Esophagus muscularis mucosa (tissue), 4 donors: ENCODE measurements at places on chromosomes 13 and 19.

DNA sequence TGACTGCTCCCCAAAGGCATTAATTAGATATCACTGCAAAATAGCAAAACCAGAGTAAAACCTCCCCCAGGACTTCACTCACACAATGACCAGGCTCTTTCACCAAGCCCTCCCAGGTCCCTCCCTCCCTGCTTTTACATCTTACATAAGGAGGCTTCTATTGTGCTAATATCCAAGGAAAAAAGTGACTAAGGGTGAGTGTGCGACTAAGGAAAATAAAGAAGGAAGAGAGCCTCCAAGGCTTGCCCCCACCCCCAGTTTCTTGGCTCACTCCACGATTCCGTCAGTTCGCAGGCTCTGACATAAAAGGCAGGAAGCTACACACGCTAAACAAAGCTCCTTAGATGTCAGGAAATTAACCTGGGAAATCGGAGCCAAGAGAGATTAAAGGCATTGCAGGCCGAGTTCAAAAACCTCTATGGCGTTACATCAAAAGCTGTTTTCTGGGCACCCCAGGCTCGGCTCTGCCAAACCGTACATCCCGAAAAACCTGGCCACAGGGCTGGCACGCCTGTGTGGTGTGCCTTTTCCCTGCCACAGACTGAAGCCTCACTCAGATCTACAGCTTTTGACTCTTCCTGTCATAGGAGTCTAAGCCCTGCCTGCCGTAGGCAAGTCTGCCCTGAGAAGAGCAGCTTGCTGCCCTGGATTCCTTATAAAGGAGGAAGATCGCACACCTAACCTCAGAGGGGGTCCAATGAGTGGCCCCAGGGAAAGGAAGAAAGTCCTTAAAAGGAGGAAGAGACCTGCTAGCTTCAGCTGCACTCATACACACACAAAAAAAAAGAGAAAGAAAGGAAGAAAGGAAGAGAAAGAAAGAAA is 67.0 kb upstream of the SERP2 start:
- DNase-seq = no peak

- no peak for DNase-seq
Observed at GRCh38 chr13:73520566-73521289, 461.9 kb downstream of the KLF5 start.

DNA sequence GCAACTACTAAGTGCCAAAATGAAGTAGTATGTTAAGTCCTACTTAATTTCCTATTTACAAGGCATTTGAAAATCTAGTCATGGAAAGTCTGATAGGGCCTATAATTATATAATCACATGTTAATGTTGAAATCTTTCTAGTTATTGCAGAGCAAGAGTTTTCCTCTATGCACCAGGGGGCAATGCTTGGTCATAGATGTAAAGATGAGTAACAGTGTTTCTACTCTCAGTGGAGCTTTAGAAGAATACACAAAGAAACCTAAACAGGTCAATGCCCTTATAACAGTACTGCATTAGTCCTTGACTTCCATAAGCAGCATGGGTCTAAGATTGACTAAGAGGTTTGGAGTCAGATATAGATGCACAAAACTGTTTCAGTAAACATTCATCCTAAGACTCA is 218.7 kb downstream of the KCTD12 start:
- no peak for DNase-seq

- DNase-seq = no peak
Observed at GRCh38 chr19:18790566-18791314, at the start of gene COMP. Gene COMP (minus strand): TSS chr19:18791305. CDS start chr19:18791269, 36 bp downstream.

GRCh38 chr19:51571599-51571998 is 516 bp downstream of the ZNF175 start:
- no peak for DNase-seq

DNA sequence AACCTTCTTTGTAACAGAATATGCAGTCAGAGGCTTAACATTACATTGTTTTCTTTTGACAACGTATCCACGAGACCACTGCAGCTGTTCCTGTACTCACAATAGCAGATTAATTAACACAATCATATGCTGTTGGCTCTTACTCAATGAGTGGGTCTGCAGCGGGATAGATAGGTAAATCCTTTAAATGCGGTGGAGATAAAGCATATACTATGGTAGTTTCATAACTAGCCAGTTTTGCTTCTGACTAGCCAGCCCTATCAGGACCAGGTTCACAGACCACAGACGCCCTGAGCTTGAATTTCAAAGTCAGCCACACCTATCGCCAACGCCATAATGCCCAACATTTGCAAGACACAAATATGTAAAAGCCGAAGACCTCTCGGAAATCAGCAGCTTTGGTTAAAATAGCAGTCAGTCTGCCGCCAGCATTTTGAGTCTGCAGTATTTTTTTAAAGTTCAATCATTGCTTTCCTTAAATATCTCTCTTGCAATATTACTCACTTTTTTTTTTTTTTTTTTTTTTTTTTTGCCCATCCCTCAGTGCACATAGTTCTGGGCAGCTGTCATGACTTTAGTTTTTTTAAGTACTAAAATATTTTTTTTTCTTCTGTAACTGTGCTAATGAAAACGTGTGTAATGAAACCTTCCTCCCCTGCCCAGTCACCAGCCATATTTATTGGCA is 120.5 kb downstream of the ZNF536 start:
- no peak for DNase-seq

- no peak for DNase-seq
Observed at GRCh38 chr13:20131057-20131832, 29.6 kb downstream of the GJA3 start.

- peak; percentile 96 for DNase-seq
Observed at GRCh38 chr19:38769635-38770211, 3.6 kb downstream of the LGALS7 start.

DNA sequence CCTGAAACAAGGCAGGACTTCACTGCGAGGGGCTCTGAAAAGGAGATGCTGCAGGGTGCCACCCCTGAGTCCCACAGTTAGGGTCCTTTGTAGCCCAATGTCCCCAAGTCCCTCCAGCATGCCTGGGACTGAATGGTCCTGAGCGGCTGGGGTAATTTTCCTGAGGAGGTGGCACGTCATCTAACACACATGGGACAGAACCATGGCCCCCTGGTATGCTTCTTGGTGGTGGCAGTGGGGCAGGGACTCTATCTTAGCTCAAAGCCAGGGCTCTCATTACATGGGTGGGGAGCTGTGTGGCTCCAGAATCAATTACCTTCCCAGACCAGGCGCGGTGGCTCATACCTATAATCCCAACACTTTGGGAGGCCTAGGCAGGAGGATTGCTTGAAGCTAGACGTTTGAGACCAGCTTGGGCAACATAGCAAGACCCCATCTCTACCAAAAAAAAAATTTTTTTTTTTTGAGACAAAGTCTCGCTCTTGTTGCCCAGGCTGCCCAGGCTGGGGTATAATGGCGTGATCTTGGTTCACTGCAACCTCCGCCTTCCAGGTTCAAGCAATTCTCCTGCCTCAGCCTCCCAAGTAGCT is 7.9 kb upstream of the SLC7A9 start:
- DNase-seq = no peak

DNA sequence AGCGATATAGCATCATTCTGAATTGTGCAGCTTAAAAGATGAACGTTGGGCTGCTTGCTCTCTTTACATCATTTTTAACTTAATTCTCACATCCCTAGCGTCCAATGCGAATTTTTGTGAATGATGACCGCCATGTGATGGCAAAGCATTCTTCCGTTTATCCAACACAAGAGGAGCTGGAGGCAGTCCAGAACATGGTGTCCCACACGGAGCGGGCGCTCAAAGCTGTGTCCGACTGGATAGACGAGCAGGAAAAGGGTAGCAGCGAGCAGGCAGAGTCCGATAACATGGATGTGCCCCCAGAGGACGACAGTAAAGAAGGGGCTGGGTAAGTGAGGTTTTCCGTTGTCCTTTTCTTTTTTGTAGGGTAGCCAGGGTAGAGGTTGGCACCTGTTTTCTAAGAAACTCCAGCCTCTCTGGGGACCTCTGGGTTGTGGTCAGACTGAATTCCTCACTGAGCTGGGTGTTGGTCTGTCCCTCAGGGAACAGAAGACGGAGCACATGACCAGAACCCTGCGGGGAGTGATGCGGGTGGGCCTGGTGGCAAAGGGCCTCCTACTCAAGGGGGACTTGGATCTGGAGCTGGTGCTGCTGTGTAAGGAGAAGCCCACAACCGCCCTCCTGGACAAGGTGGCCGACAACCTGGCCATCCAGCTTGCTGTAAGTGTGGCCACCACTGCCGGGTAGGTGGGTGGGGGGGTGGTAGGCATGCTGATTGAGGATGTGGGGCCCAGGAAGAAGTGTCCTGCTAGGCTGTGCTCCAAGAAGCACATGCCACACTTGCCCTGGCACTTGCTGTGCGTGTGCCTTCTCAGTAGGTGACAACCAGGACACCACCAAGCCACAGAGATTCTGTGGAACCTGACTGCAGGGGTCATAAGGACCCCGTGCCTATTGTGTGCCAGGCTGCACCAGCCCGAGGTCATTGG is 17.0 kb downstream of the ILF3 start:
- DNase-seq = no peak

DNA sequence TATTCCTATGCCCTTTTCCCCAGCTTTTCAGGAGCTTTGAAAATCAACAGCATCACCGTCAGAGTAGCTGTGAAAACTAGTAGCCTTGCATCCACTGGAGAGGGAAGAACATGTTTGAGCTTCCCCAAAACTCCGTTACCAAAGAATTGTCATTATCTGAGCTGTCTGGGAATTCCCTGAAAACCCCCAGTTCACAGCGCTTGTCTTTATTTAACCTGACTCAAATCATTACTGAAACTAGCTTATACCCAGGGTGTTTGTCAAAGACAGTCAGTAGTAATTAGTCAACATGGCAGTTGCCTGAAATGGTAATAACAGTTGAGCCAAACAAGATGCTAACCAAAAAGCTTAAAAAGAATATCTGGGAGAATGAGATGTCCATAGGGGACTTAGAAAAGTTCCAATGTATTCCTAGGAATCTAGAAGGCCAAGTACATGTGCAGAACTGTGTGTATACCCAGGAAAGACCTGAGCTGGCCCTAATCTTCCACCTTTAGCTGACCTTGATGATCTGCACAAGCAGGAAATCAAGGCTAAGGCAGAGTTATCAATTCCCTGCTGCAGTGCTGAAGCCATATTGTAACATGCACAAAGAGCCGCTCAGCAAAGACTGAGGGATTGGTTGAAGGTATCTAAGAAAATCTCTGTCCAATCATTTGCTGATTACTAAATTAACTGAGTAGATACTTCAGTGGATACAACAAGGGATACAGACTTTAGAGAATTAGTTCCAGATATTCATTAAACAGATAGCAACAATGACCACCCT is 130.8 kb downstream of the KL start:
- DNase-seq = no peak

DNA sequence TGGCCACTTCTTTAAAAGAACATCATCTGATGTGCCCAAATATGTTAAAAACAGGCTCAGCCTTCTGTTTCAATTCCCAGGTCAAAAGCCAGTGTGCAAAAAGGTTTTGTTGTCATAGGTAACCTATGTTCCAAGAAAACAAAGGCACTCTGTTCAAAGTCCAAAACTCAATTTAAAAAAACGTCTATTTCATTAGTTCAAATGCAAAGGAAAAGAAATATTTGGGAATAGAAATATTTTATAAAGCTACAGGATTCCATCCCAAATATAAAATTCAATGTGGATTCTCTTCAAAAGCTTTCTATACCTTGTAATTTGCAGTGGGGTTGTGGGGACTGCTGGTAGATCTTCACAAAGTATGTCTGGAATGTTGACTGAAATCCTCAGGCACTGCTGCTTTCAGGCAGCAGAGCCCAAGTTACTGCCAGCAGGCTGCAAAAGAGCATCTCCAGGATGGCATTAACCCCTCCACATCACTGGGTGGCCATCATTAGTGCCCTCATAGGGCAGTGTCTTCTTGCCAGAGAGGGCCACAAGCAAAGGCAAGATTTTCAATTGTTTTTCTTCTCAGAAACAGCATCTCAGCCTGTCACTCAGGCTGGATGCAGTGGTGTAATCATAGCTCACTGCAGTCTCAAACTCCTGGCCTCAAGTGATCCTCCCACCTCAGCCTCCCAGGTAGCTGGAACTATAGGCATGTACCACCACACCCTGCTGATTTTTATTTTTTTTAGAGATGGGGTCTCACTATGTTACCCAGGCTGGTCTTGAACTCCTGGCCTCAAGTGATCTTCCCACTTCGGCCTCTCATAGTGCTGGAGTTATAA is 22.8 kb upstream of the STK24 start:
- DNase-seq = no peak

- no peak for DNase-seq
Observed at GRCh38 chr19:892243-892893, 619 bp downstream of the MED16 start.

GRCh38 chr13:102654756-102655155 is 40.1 kb downstream of the METTL21C start:
- DNase-seq = no peak

- DNase-seq = no peak
Observed at GRCh38 chr13:105016266-105016665, 1519.2 kb downstream of the EFNB2 start.

- no peak for DNase-seq
Observed at GRCh38 chr13:34869696-34870095, 72.4 kb upstream of the NBEA start.

DNA sequence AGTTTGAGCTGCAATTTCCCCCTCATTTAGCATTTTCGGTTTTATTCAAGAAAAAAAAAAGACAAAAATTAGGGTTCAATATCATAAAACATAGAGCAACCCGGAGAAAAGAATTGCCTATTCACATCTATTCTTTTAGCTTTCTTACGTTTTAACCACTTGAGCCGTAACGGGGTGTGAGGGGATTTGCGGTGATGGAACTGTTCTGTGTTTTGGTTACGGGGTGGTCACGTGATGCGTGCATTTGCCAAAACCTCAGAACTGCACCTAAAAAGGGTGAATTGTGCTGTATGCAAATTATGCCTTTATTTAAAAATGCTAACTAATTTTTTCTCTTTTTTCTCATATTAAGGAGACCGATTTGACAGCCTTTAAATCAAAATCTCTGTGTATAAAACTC is 22.1 kb downstream of the CLEC11A start:
- DNase-seq = no peak

- no peak for DNase-seq
Observed at GRCh38 chr13:71054358-71054757, 812.6 kb downstream of the DACH1 start.

GRCh38 chr13:112905086-112905485 is 63.9 kb upstream of the MCF2L start:
- DNase-seq = no peak

DNA sequence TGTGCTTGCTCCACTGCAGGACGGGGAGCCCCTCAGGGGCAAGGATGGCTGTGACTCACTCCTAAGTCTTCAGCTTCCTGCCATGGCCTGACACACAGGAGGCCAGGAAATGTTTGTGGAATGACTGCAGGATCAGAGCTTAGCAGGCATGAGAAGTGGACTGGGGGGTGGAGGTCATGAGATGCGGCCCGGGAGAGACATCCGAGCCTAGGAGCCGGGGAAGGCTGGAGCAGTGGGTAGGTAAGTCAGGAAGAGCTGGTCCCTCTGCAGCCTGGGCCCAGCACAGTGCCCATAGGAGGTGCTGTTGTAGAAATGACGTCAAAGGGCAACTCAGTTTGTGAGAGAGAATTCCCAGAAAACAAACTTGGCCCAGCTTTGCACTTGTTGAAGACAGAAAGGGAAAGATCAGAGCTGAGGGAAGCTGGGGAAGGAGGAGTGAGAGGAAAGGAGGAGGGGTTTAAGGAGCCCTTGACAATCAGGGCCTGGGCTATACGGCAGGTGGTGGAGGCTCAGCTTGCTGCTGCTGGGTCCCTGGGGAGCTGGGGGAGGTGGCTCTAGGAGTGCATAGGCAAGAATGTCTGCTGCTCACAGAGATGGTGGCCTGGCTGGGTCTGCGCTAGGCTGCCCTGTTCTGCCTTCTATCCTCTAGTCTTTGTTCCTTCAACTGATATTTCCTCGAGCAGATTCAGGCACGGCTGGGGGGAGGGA is 18.5 kb downstream of the POU2F2 start:
- DNase-seq = no peak

- no peak for DNase-seq
Observed at GRCh38 chr13:31970231-31970930, 61.2 kb upstream of the FRY start.
